ENCODE measurements at places on chromosomes 7 and 10. TPM values are rescaled to one million over a fixed set of nuclear protein-coding genes. Genes with fewer than 3 reads are reported as not detected.

PNLIPRP1 gene
- 1.2 TPM for total RNA-seq

- no peak for DNase-seq
These were observed 528.3 kb downstream of the PHTF2 start for GRCh38 chr7:78326876-78327275.

- no peak for DNase-seq
These were observed 110.3 kb downstream of the ZNF248 start for GRCh38 chr10:37747081-37747480.

MBLAC1 gene
- 2.5 TPM for total RNA-seq

DNA sequence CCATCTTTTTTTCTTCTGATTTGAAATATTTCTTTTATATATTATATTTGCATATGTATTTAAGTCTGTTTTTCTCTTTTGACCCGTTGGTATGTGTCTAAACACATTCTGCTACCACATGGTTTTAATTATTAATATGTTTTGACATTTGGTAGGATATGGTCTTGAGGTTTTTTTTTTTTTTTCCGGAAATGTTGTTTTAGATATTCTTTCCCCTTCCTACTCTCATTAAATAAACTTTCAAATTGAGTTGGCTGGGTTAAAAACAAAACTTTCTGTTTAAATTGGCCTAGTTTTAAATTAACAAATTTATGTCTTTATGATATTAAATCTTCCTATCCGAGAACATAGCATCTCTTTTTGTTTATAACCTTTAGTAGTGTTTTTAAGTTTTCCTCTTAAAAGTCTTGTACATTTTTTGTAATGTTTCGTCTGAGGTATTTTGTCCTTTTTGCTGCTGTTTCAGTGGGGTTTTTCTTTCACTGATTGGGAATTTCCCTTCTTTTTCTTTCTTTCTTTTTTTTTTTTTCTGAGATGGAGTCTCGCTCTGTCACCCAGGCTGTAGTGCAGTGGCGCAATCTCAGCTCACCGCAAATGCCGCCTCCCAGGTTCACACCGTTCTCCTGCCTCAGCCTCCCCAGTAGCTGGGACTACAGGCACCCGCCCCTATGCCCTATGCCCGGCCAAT is 25.4 kb downstream of the STAM start:
- DNase-seq: no peak

HTRA1 gene
- total RNA-seq: 123 TPM

GRCh38 chr7:49102411-49102810 is 178.1 kb downstream of the CDC14C start:
- no peak for DNase-seq

MTG1 gene
- total RNA-seq: 44.0 TPM
